Activated CD4-positive, alpha-beta T cell treated with anti-CD3 and anti-CD28 coated beads for 1 hour (primary cell): ENCODE measurements at places on chromosomes 5 and 9.

DNA sequence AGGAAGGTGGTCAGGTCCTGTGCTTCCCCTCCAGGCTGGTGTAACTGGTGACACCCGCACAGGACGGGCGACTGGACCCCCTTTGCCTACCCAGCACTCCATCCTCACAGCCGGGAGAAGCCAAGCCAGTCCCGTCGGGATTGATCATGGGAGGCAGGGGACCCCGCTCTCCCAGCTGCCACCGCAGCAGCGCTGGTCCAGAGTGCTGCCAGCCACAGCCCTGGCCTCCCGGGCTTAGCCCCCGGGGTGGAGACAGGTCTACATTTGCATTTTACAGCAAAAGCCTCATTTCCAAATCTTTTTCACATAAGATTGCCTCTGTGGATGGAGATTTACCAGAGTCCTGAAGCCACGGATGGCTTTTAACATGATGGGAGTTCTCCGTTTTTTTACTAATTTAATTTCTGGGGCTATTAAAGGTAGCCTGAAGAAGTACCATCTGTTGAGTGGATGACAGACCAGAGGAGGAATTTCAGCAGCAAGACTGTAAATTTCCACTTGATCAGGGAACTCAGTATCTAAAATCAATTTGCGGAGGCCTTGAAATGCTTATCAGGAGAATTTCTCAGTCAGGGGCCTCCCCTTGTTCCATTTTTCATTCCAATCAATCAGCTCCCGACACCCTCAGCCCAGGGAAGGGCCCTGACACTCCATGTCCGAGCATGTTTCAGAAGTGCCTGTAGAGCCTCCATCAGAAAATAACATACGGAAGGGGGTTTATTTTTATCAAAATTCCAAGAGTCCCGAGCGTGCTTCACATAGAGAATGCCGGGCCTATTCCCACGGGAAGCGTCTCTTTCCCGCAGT lies 80.6 kb downstream of the OLFM1 start:
- no peak for DNase-seq

- DNase-seq = no peak
These were observed 190.7 kb upstream of the TYRP1 start for GRCh38 chr9:12502520-12502919.

DNA sequence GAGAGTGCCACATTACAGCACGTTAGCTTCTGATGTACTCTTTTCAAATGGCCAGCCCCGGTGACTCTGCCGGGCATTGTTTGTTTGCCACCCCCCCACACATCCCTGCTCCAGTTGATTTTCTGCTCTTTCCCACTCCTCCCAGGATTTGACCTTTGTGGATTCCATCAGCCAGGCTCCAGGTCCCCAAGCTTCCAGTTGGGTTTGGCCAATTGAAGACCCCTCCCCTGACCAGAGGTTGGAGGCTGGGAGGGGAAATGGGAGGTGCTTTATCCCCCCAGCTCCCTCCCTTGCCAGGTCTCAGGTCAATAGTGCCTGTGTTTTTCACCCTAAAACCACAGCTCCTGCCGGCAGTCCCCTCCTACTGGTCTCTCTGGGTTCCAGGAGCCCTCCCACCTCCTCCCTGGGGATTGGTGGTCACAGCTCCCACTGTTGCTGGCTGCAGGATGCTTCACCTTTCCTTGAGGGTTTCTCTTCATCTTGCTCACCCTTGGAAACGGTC lies 34.9 kb downstream of the IRF1 start:
- DNase-seq = no peak

GRCh38 chr9:18675332-18675731 lies 201.4 kb downstream of the ADAMTSL1 start:
- DNase-seq = no peak

DNA sequence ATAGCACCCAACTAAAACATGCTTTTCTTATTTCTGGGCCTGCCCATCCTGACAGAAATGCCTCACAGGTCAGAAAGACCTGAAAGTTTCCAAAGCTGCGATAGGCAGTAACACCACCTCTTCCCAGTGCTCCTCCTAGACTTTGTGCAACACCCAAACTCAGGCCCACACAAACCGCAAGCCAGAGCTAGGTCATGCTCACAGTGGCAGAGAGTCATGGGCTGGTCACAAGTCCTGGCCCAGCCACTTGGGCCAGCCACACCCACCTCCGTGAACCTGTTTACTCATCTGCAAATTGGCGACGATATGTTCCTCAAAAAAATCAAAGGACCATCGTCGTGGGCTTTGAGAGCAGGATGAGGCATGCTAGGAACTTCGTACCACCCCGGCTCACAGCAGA lies 44.0 kb upstream of the SLC25A51 start:
- DNase-seq = no peak

GRCh38 chr9:136182850-136183422 lies 22.0 kb downstream of the LHX3 start:
- DNase-seq = no peak

DNA sequence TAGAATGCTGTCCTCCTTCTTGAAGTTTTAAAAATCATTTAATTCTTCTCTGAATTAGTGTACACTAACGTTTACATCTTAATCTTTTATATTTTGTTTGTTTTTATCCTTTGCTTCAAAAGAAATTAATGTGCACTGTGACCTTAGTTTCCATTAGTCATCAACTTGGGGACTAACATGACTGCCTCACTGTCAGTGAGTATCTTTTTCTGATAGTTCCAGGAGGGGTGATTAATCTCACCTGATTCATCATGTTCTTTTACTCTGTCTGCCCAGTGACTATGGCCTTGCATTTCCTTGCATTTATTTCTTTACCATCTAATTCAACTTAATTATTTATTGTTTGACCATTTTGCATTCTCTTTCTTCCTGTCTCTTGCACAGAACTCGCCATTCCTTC lies 33.4 kb upstream of the NR3C1 start:
- DNase-seq = no peak

GRCh38 chr9:128275198-128276007 lies at the start of gene GOLGA2:
GOLGA2 (minus strand) TSS chr9:128276007; CDS start chr9:128275976, 31 bp downstream.
- DNase-seq = no peak

DNA sequence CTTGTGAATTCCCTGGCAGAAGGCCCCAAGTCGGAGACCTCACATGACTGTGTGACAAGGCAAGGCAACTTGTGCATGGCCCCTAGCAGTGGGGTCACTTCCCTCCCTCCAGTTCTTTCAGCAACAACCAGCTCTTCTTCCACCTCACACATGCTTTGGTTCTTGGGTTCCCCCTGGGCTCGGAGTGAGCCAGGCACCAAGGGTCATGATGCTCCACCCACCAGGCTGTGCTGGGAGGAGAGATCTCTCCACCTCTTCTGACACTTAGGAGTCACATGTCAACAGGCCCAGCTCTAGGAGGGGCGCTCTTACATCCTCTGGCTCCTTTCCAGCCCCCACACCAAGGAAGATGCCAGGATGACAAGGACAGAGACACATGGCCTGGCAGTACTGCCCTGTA lies 56.7 kb downstream of the CDH6 start:
- no peak for DNase-seq

DNA sequence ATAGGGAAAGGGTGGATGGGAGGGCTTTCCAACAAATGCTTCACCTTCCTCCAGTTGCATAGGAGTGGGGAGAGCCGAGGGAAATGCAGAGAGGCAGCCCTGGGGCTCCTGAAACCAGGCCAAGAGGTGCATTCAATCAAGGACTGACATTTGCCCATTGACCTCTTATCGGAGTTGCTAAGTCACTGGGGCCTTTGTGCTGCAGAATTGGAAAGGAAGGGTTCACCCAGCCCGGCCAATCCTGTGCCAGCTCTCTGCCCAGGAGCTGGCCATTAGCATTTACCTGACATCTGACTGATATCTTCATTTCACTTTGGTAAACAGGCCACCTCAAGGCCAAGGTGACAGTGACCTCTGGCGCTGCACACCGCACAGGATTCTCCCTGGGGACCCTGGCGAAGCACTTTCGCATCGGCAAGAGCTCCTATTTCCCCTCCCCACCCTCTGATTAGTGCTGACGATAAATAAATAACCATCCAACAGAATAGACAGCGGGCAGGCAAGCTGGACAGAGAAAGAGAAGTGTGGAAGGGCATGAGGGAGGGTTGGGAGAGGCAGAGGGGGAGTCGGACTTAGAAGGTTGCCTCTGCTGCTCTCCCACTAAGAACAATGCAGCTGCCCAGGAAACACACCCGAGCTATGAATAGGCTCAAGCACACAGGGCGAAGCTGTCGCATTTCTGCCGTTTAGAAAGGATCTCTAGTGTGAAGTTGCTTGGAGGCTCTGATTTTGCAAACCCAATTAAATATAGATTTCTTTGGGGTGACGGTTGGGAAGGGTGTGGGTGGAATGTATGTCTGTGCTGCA lies 57.0 kb upstream of the BOD1 start:
- DNase-seq = no peak

DNA sequence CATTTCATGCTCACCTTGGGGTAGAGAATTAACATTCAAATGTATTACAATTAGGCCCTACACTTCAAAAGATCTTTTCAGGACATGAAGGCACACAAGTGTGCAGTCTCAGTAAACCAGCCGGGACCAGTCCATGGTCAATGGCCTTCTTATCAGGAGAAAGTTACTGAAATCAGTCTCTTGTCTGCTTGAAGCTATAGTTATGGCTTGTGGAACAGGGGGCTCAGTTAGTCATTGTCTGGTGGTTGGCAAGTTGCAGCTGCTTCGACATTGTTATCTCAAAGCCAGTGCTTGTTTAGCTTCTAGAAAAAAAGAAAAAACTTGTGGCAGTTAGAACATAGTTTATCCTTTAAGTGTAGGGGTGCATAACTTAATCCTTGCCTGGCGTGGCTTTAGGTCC lies 213.1 kb upstream of the ACO1 start:
- DNase-seq = no peak

GRCh38 chr5:158569534-158569933 lies 530.2 kb downstream of the EBF1 start:
- DNase-seq = no peak

DNA sequence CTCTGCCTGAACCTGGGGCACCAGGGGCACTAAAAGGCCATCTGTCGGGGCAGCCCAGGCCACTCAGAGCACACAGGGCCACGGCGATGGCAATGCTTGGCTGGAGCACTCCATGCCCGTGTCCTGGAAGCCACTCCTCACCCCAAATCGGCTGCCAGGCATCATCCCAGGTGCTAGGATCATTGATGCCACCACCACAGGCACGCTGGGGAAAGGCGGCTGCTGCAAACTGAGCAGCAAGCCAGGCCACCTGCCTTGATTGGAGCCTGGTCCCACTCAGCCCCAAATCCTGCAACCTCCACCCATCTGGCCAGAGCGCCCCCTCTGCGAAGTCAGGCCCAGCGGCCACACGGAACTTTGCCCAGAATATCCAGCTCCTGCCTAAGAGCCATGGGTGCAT lies 67.8 kb downstream of the DEPDC1B start:
- DNase-seq = no peak

GRCh38 chr5:38728029-38728428 lies 117.8 kb upstream of the OSMR start:
- DNase-seq = no peak

GRCh38 chr5:172830876-172831662 lies 3.0 kb upstream of the ERGIC1 start:
- no peak for DNase-seq

DNA sequence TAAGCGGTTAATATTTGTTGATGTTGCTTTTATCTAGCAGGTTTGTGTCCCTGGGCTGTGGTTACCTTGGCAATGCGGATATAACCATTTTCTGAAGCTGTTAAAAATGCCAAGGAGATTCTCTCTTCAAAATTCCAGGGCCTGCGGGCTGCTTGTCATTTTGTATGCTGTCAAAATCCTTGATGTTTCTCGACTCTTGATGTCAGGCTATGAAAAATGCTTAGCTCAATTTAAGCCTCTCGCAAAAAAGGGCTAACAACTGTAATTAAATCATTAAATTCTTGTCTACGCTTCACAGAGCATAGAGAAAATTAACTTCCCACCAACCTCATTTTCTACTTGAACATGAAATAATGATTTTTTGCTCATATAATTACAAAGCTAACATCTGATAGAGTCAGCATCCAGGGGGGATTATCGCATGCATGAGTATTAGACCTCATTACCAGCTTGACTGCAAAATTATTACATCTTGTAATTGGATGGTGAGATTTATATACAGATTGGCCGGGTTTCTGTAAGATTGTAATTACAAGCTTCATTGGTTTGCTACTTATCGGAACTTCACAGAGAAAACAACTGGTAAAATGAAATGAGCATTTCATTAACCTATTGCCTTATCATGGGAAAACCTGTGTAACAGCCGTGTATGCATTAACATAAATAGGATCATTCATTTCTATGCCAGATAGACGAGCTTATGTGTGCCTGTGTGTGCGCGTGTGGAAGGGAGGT lies 83.1 kb upstream of the IRX1 start:
- no peak for DNase-seq

DNA sequence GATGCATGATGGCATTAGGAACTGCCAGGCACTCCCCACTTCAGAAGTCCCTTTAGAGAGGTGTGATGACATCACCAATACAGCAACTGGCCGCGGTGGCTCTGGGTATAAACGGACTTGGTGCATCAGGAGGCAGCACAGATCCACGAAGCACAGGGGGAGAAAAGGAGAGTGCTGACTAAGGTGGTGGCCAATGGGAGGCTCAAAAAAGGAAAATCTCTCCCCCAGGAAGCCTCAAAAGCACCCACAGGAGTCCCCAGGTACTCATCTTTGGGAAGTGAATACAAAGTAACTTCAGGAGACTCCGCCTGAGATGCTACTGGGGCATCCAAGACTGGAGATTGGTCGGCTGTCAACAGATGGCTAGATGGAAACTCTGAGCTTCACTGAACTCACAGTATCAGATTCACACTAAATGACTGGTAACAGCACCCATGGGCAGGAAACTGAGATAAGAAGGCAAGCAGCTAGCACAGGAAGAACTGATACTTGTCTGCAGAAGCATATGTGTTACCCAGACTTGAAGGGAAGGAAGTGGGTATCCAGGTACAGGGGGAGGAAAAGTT lies 7.6 kb downstream of the TTC39B start:
- peak; percentile 43 for DNase-seq

- DNase-seq = no peak
These were observed 263.3 kb downstream of the GADD45G start for GRCh38 chr9:89868100-89868499.

GRCh38 chr5:139668924-139669661 lies 20.9 kb downstream of the CXXC5 start:
- DNase-seq = no peak

- no peak for DNase-seq
These were observed 229.0 kb downstream of the TSSK1B start for GRCh38 chr5:113205807-113206206.

- DNase-seq = no peak
These were observed 20.4 kb upstream of the ITGA1 start for GRCh38 chr5:52767217-52767743.
